ENCODE measurements at places on chromosomes 4 and X.

GRCh38 chr4:139740531-139741041 lies 75.0 kb downstream of the MGST2 start:
- DNase-seq: peak; percentile 28

DNA sequence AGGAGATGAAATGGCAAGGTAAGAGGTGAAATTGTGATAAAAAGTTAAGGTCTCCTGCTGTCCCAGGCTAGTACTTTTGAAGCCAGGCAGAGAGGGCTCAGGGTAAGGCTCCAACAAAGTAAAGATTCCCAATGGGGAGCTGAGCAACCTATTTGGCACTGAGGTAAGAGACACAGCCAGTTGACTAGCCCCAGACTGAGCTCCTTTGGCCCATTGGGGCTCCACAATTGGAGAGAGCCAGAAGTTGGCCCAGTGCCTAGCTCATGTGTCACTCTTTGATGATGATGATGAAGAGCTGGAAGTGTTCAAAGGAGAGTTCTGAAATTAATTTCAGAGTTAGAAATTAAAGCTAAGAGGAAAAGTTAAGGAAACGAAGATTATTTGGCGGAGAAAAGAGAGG lies 94.6 kb downstream of the RLIM start:
- DNase-seq: no peak

- no peak for DNase-seq
Measured at GRCh38 chr4:142574306-142574705, 271.8 kb downstream of the INPP4B start.

GRCh38 chr4:172390331-172390730 lies 577.1 kb downstream of the GALNTL6 start:
- DNase-seq: no peak

- no peak for DNase-seq
Measured at GRCh38 chr4:26086621-26087441, 172.8 kb downstream of the SMIM20 start.

DNA sequence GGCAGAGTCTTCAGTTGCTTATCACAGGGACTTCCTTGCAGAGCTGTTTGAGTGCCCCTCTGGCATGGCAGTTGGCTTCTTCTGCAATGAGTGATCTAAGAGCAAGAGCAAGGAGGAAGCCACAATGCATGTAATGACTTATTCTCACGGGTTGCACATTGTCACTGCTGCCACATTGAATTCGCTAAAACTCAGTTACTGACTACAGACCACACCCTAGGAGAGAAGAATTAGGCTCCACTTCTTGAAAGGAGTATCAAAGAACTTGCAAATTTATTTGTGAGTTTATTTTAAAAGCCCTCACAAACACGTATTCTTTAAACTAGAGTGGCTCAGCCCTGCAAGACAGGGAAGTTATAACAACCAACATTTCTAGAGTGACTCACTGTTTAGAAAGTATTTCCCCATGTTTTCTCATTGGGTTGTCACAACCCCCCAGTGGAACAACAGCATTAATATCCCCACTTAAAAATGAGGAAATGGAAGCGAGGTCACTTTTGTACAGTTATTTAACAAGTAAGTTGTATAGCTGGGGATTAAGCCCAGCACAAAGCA lies 32.4 kb upstream of the RBPJ start:
- DNase-seq: no peak

GRCh38 chrX:109774136-109774535 lies 41.1 kb upstream of the ACSL4 start:
- DNase-seq: no peak

GRCh38 chr4:10687526-10687925 lies 3.0 kb upstream of the CLNK start:
- DNase-seq: no peak

DNA sequence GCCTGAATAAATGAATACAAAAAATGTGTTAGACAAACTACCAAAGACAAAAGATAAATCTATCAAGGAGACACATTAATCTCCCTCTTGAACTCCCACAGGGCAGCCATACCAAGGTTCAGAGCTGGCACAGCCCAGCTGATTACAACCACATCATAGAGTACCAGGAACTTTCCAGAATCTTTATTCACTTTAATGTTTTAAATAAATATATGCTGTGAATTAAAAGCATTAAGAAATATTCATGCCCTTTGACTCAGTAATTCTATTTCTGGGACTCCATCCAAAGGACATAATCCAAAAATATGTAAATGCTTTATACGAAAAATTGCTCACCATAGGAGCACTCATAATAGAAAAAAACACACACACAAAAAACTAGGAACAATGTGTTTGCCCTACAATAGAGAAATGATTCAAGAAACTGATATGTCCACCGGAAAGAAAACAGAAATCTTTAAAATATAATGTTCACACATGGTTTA lies 126.0 kb downstream of the LDB2 start:
- no peak for DNase-seq
